Activated CD4-positive, alpha-beta T cell treated with anti-CD3 and anti-CD28 coated beads, Interleukin-2, amount 10 ng/mL, durations not matched to agents 24 days and 14 days (primary cell): ENCODE measurements at places on chromosomes 4 and X. TPM values are rescaled to one million over a fixed set of nuclear protein-coding genes. Genes with fewer than 3 reads are reported as not detected.

DNA sequence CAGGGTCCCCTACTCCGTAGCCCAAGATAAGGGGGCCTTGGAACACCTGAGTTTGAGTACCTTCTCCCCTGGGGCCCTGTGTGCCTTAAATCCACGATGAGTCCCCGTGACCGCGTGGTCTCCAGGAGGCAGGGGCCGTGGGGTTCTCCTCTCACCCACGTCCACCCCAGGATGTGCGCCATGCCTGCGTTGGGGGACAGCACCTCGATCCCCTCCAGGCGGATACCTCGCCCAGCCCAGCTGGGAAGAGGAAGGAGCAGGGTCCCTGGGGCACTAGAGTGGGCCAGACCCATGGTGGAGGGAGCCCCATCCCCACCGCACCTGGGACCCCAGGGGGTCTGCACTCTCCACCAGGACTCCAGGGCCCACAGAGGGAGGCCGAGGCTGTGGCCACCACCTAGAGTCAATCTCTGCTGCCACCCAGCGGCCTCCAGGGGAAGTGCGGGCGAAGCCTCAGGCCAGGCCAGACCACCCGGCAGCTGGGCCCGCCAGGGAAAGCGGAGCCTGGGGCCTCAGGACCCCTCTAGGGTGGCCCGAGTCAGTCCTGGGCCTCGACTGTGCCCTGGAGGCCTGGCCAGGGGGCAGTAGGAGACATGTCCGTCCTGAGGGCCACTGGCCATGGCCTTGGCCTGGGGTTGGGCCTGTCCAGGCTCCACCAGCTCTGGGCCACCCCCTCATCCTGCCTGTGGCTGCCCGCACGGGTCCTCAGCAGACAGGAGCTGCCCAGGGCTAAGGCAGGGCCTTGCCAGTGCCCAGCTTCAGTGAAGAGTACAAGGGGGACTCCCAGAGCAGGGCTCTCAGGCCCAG is 55.0 kb downstream of the FAM53A start:
- peak; percentile 88 for DNase-seq

DNA sequence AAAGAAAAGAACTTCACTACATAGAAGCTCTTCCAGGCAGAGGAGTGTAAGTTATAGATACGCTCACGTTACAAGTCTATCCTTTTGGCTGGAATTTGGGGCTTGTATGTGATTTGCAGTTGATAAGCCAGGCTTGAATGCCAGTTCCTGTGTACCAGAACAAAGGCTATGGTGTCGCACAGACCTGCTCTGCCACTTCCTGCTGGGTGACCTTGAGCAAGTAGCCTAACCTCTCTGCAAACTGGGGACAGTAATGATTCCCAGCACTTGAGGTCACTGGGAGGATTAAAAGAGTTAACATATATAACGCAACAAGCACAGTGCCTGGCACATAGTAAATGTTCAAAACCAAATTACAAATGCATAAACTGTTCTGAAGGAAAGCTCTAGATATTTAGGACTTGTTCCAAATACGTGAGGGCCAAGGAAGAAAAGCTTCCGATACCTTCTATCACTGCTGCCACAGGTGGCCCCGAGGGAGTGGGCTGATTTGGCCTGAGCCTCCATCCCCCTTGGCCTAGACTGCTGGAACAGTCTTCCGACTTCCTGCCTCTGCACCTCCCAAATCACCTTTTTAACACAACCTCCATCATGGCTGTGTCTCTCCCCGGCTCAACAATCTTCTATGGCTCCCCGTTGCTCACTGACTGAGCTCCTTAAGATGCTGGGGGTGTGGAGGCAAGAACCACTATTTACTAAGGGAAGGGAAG is 1.3 kb upstream of the SOWAHD start:
- DNase-seq = peak; percentile 70

DNA sequence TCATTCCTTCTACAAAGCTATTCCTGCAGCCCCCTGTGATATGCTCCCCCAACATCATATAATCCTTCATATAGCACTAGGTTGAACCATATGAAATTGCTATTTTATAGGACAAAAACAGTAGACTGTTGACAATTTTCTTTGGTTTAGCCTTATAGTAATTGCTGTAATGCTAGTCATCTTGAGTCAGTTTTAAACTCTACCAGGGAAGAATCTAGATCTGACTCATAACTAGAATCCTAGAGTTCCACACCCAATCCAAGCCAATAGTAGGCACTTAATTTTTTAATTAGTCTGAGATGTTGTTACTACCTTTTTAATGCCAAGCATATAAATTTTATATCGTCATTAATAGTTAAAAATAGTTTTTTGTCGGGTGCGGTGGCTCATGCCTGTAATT is 136.8 kb downstream of the CHRNA9 start:
- DNase-seq = no peak

GRCh38 chr4:79381161-79381560 is 26.9 kb downstream of the GK2 start:
- no peak for DNase-seq

DNA sequence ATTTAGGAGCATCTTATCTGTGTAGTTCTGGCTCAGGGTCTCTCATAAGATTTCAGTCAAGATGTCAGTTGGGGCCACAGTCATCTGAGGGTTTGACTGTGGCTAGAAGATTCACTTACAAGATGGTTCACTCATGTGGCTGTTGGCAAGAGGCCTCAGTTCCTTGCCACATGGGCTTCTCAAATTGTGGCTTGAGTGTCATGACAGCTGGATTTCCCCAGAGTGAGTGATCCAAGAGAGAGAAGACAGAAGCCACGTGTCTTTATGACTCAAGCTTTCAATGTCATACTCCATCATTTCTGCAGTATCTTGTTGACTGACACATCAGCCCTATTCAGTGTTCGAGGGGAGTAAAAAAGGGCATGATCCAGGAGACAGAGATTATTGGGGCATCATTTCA is 131.3 kb upstream of the AP1S2 start:
- DNase-seq = no peak

The SMIM31 gene
- not detected in 2 replicates for total RNA-seq

The CENPVL3 gene
- not detected in 2 replicates for total RNA-seq
